Right renal cortex interstitium (tissue), 3 donors: ENCODE measurements at places on chromosomes 11 and 22.

DNA sequence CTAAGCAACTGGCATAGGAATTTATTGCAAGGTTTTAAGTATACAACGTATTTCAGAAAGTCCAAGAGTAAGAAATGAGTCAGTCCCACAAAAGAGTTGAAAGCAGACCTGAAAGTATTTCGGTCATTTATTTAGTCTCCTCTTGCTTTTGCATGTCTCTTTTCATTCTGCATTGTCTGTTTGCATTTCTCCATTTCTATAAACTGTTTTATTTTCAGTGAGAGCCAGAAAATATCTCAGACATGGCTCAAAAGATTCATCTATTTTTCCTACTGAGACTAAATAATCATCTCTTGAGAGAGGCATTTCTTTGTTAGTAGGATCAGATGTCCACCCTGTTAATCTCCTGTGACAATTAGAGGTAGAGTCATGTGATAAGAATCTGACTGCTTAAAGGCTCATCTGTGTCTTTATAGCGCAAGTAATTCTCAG, 219.1 kb upstream of the CCDC179 start:
- DNase-seq: no peak

DNA sequence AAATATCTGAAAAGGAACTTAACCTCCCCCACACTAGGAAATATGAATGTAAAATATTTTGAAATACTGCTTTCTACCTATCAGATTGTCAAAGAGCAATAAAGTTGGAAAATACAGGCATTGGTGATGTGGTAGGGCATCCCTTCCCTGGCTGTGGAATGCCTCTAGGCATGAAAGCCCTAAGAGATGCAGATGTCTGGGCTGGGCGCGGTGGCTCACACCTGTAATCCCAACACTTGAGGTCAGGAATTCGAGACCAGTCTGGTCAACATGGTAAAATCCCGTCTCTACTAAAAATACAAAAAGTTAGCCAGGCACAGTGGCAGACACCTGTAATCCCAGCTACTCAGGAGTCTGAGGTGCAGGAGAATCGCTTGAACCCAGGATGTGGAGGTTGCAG, 22.0 kb downstream of the ARAP1 start:
- no peak for DNase-seq

GRCh38 chr11:134429106-134429505, 17.1 kb upstream of the B3GAT1 start:
- DNase-seq: no peak

DNA sequence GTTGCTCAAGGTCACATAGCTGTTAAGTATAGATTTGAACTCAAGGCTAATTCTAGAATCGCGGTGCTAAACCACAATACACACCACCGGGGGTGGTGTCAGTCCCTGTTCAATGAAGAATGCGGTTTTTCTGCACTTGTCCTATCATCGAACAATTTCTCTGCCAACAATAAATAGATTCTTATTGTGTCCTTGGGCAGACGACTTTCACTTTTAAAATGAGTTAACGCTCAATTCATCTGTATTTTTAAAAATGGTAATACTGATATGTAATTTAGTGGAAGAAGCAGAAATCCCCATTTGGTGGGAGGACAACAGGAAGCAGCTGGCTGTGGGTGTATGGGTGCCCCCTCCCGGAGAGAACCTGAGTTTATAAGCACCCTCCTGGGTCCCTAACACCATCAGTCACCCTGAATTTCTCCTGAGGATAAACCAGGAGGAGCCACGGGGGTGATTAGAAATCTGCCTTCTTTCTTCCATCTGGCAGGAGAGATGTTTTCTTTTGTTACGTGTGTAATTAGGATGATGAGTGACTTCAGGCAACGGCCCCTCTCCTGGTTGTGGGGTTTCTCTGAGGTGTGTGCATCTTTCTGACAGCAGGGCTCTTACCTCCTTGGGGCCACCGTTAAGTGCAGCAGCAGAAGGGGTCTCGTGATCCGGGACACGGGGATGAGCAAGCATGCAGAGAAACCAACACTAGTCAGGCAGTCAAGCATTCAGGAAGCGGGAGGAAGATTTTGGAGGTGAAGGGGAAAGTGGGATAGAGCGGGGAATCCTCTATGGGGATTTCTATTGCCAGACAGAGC, 87.7 kb downstream of the GRAMD1B start:
- no peak for DNase-seq

DNA sequence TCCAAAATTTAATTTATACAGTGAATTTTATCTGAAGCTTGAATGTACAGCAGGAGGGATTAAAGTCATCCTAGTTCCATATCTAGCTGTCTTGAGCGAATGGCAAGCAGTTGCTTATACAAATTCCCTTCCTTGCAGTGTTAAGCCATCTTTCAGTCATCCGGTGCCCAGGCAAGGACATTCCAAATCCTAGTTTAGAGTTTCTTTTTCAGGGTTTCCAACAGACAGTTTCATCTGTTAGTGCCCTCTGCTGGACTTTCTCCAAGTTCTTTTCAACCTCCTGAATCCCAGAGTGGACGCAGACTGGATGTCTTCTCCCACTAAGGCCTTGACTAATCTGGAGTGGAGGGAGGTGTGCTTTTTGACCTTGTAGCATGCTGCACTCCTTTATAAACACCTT, 45.4 kb downstream of the GRAMD1B start:
- DNase-seq: peak; percentile 23

DNA sequence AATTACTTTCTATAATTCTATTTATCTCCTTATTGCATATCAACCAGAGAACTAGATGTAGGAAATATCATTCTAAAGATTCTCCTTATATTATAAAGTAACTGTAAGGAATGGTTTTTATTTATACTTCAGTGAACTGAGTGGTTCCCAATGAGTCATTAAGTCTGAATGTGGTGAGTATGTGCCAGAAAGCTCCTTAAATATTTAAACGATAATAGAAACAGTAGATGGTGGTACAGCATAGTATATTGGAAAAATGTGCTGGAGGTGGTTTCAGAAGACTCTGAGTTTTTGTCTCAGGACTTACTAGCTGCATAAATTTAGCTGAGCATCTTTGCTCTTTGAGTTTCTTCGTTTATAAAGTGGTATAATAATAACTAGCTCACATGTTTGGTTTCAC, 653.5 kb downstream of the FAM181B start:
- DNase-seq: no peak

DNA sequence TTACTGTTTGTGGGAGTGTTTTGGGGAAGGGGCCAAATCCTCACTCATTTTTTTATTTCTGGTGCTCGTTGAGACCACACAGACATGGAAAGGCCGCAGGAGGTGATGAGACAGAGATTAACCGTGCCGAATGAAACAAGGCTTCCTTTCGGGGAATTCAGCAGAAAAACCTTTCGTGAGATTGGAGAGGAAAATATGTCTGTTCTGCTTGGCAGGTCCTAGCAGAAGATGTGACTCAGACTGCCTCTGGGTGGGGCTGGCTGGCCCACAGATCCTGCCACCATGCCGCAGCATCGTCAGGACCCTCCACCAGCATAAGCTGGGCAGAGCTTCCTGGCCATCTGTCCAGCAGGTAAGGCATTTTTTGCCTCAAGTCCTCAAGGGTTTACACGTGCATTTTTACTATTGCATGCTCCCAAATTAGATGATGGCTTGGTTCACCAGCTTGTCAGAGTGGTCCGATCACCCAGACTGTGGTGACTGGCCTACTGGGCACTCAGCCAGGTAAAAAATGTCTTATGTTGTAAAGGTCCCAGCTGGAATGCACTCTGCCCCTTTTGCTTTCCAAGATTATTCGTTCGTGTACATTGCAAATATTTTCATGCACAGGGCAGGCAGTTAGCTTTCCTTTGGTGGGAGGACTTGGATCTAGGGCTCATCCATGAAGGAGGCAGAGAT, 1.5 kb downstream of the DDB2 start:
- DNase-seq: no peak

GRCh38 chr22:27467711-27468110, 333.8 kb downstream of the MN1 start:
- DNase-seq: no peak

GRCh38 chr11:44673688-44674087, 53.1 kb upstream of the TSPAN18 start:
- DNase-seq: no peak

- DNase-seq: no peak
These were observed 2.7 kb upstream of the POLDIP3 start for GRCh38 chr22:42617155-42617983.

GRCh38 chr11:83249972-83250593, 36.1 kb downstream of the CCDC90B start:
- DNase-seq: no peak

DNA sequence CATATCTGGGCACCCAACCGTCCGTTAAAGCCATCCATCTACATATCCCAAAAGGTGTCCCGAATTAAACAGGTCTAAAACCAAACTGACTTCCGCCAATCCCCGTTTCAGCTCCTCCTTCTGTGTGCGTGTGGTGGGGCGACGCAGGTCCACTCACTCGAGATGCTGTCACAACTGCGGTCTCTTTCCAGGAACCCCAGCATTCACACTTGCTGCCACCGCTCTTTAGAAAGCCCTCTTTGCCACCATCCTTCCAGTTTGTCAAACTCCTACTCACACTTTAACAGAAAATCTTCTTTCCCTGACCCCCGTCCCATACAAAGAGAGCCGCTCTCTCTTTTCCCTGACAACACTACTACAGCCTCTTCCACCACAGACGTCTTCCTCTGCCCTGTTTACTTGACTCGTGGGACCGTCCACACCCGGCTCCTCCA, 467 bp downstream of the ESS2 start:
- DNase-seq: no peak

DNA sequence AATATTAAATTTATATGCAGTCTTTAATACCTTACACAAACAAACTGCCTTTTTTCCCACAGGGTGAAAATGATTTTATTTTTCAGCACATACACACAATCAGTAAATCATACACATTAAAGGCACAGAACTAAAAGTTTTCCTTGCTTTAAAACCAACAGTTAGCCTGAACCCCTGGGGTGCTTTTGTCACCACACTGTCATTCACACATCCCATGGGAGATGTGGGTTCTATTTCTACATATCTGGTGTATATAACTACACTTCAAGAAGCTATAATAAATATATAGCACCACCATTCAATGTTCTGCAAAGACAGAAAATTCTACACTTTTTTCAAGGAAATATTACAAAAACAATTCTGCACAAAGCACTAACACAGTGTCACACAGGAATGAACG, 197.0 kb downstream of the GUCY1A2 start:
- DNase-seq: no peak

DNA sequence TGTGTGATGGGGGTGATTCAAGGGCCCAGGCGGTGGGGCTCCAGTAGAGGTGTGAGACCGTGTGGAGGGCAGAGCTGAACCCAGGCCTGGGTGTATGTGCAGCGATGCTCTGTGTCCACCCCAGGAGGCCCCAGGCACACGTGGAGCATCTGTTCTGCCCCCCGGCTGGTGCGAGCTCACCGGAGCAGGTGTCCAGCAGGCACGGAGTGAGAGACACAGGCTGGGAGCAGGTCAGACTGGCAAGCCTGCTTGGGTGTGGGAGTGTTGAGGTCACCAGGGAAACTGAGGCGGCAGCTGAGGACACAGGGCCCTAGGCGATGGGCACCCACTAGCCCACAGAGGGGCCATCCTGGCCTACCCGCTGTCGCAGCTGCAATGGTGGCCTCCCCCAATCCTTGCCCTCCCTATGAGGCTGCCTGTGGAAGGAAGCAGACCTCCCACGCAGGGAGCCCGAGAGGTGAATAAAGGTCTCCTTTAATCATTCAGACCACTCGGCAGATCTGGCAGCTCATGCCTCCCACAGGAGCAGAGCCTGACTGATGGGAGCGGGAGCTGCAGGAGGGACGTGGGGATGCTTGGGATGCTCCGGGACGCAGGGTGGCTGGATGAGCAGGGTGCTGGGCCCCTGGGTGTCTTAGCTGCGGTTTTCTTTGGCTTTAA, 1165.1 kb downstream of the BRD1 start:
- no peak for DNase-seq

GRCh38 chr11:121958323-121958970, 157.6 kb downstream of the BLID start:
- no peak for DNase-seq

DNA sequence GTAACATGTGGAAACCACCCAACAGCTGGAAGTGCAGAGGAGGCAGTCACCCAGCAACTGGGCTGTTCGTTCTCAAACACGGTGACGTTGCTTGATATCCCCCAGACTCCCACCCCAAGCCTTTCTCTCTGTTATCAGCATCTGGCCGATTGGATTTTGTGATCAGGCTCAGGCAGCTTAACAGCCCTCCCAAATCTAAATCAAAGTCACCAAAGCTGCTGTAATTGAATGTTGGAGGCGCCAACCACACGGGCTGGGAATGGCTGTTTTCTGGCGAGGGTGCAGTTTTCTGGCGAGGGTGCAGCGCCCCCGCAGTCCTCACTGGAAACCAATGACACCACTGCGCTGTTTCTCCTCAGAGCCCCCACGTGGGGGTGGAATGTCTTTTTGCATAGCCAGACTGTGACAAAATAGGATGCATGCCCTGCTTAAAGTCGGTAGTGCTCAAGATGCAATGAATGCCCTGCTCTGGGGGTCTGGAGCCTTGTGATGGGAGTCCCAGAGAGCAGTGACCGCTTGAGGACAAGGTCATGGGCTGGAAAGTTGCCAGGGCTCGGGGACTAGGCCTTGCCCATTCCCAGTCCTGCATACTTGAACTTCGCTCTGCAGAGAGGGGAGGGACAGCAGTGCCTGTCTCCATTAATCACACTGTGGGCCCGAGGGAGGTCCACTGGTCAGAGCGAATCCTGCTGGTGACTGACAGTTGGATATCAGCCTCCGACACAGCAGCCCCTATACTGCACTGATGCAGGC, 105.3 kb downstream of the MORC2 start:
- no peak for DNase-seq

DNA sequence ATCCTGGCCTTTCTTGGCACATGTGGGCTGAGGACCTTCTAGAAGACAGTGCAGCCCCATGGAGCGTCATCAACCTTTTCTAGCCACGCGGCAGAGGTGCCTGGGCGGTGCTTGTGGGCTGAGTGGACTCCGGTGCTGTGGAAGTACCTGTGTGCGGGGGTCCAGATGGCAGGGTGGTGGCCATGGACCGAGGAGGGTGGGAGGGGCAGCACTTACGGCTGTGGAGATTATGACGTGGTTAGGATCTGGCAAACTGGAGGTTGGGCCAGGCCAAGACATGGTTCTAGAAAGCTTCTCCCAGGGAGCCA, 2.0 kb downstream of the TUB start:
- no peak for DNase-seq

GRCh38 chr22:25816522-25817059, 74.6 kb downstream of the MYO18B start:
- no peak for DNase-seq

DNA sequence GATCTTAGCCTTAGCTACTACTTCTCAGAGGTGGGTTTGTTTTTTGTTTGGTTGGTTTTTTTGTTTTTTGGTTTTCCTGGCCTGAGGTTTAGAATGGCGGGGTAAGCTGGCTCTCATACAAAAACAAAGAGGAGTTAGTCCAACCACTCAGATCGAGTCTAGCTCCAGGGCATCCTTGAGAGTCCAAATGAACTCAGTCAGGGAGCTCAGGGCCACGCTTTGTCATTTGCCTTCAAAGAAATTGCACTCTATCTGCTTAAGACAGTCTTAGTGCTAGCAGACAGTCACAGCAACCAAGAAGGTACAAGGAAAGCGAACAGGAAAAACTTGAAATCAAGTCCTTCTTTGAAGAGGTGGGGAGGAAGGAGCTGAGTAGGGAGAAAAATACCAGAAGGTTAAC, 11.1 kb downstream of the C11orf42 start:
- no peak for DNase-seq
